ENCODE measurements at places on chromosomes 3 and 15. TPM values are rescaled to one million over a fixed set of nuclear protein-coding genes. Genes with fewer than 3 reads are reported as not detected.

DNA sequence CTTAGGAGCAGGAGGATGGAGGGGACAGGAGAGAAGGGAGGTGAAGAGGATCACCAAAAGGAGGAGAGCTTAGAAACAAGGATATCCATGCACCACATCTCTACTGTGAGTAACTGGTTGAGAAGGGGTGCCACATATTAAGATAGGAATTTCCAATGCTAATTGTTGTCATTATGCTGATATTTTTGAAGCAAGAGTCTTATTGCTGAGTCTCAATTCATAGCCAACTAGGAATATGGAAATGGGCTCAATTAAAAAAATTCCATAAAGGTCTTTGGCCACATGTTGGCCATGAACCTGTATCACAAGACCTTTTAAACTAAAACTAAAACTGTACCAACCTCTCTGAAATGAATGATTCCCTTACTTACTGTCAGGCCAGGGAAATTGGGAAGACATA lies 642.6 kb downstream of the MAGI1 start:
- DNase-seq, result no peak

GRCh38 chr3:106529738-106530137 lies 660.9 kb upstream of the CBLB start:
- no peak for DNase-seq

GRCh38 chr15:48946074-48946839 lies 17.5 kb downstream of the SHC4 start:
- no peak for DNase-seq

Gene TTC21A
- 17.5 TPM for polyA plus RNA-seq

GRCh38 chr3:153242896-153243295 lies 80.9 kb downstream of the RAP2B start:
- DNase-seq, result no peak

GRCh38 chr3:194836661-194837060 lies 151.0 kb downstream of the FAM43A start:
- DNase-seq, result no peak

- no peak for DNase-seq
Measured at GRCh38 chr3:159914426-159914825, 74.2 kb upstream of the IL12A start.

- no peak for DNase-seq
Measured at GRCh38 chr3:157073810-157074209, 86.1 kb downstream of the CCNL1 start.

- no peak for DNase-seq
Measured at GRCh38 chr3:165056510-165056909, 21.8 kb downstream of the SI start.

- DNase-seq, result no peak
Measured at GRCh38 chr3:130529486-130530215, 12.7 kb downstream of the COL6A6 start.

Gene CISH
- 36.1 TPM for polyA plus RNA-seq

GRCh38 chr3:13866041-13866965 lies 13.6 kb downstream of the WNT7A start:
- no peak for DNase-seq

DNA sequence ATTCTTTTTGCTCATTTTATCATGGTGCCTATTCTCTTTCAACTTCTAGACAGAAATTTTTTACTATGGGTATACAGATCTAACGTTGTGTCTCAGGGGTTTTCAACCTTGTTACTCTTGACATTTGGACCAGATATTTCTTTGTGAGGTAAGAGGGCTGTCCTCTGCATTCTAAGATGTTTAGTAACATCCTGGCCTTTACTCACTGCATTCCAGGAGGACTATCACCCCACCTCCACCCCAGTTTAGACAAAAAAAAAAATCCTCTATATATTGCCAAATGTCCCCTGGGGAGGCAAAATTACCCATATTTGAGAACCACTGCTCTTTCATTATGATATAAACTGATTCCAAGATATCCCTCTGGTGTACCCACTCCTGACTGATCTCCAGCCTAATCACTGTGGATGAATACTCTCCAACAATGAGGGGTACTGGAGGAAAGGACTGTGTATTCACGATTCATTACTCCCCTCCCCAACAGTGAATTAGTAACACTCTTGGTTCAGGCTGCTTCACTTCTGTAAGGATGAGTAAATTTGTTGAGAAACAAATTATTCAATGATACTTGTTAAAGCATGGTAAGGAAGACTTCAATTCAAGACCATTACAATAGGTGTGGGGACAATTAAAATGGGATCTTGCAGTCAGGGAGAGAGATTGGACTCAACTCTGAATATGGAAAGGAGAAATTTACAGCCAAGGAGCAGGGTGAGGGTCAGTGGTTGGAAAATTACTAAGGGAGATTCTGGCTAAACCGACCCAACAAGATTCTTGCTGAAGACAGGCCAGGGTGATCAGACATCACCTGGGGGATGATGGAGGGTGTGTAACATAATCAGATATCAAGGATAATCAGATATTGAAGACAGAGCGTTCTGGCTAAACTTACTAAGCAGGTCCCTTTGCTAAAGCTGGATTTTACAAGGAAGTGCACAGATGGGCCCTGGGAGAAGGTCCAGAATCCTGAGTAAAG lies 123.8 kb upstream of the DAZL start:
- DNase-seq, result no peak

DNA sequence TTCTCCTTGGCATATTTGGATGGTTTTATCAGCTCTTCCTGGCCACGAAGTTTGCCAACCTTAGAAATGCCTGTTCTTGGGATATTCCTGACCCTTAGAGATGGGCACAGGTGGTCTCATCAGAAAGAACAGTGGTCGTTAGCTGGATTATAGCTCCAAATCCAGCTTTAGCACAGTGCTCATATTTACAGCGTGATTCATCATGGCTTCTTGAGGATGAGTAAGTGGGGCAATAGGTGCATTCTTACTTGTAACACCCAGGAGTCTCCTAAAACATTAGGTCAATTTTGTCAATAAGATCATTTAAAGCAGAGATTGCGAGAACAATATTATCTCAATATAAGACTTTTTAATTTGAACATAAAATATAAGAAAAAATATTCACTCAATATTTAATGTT lies 191.9 kb downstream of the GABRB3 start:
- DNase-seq, result no peak

DNA sequence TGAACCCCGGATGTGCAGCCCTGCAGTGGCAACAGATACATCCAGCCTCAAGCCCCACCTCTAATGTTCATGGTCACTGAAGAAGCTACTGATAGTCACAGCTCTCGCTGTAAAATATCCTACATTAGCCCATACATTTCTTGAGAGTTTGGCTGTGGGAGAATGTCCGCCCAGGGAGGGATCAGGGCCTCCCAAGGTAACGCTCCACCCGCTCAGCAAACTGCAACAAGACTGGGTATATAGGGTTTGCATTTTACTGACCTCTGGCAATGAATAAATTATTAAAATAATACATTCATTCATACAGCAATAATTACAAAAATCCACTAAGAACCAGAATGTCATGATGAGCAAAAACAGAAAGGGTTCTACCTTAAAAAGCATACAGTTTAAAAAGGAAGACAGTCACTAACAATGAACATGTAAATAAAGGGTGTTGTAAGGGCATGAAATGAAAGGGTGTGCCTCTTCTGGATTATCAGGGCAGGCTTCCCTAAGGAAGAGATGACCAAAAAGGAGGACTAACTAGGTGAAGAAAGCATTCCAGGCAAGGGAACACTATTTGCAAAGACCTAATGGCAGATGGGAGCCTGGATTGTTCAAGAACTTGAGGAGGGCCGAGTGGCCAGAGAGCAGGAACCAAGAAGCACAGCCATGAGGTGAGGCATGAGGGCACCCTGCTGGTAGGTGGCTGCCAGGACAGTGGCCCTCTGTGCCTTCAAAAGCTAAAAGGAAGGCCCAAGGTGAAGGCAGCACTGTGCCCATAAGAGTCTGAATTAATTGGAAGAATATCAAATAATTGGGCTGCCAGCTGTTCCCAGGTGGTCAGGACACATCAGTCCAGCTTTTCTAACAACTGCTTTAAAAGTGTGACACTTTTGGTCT lies 28.1 kb upstream of the CTDSPL start:
- no peak for DNase-seq

GRCh38 chr15:63597821-63598220 lies 634 bp downstream of the FBXL22 start:
- DNase-seq, result no peak

- DNase-seq, result no peak
Measured at GRCh38 chr3:21936207-21936606, 185.2 kb upstream of the ZNF385D start.

DNA sequence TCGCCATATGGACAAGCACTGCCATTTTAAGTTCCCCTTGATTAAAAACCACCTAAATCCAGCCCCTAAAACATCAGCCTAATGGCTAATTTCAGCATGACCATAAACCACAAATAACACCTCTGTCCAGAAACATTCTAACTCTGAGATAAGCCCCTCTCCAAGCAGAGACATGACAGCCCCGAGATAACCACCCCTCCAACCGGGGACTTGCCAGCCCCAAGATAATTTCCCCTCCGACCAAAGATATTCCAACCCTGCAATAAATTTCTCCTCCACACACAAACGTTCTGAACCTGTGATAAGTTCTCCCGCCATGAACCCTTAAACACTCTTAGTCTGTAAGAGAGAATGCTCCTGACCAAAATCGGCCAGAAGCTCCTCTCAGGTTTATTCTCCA lies 586.8 kb downstream of the EDEM1 start:
- DNase-seq, result no peak

GRCh38 chr15:26790118-26790517 lies 17.3 kb upstream of the GABRB3 start:
- no peak for DNase-seq

GRCh38 chr3:126446791-126447190 lies 28.9 kb downstream of the ZXDC start:
- DNase-seq, result no peak

GRCh38 chr15:74967670-74968069 lies 11.1 kb upstream of the RPP25 start:
- DNase-seq, result no peak

- DNase-seq, result no peak
Measured at GRCh38 chr3:131361464-131362421, 19.8 kb upstream of the NUDT16 start.

Gene CMTM7
- polyA plus RNA-seq, result 51.2 TPM

DNA sequence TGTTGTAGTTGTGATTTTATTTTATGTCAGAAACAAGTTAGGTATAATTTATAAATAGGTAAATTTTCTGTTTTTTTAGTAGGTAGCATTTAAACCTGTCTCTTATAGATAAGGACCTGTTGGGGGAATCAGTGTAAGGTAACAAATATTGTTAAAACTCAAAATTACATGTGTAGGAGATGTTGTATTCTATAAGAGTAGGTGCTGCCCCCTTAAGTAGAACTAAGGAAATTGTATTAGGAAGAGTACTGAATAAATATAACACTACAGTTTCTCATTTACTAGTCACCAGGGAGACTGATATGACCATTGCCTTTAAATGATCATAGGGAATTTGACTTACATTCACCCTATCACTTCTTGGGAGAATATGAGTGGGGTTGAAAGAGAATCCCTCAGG lies 31.2 kb downstream of the SLC25A36 start:
- no peak for DNase-seq

DNA sequence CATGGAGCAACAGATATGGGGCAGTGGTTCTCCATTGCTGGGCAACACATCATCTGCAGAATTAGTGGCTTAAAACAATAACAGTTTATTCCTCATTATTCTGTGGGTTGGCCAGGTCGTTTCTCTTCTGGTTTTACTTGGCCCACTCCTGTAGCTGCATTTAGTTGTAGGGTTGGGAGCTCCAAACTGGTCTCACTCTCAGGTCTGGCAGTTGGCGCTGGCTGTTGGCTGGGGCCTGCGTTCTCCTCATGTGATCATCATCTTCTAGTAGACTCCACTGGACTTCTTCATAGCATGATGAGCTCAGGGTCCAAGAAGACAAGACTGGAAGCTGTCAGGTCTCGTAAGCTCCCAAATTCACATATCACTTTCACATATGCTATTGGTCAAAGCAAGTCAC lies 91.9 kb downstream of the EPHB1 start:
- DNase-seq, result no peak

- no peak for DNase-seq
Measured at GRCh38 chr3:43289401-43289800, 3.1 kb downstream of the SNRK start.

- DNase-seq, result no peak
Measured at GRCh38 chr15:60626669-60627068, 147.7 kb upstream of the ICE2 start.

DNA sequence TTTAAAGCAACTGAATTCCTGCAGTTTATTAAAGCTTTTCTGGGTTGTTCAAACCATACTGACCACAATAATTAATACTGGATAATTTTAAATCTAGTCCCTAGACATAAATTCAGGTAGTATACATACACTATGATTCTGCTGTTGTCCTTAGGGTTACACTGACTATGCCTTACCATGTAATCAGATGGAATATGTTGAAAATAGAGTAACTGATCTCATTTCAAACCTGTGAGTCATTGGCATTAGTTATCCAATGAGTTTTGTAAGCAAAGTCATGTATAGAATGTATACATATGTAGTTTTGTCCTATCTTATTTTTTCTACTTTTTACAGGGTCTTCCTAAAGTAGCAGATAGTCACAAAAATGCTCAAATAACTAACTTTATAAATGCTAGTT lies 517.1 kb upstream of the CCDC54 start:
- DNase-seq, result no peak

- no peak for DNase-seq
Measured at GRCh38 chr3:14721126-14721864, 46.4 kb downstream of the C3orf20 start.

GRCh38 chr3:106088899-106089298 lies 220.1 kb upstream of the CBLB start:
- DNase-seq, result no peak

Gene GPR156
- 2.6 TPM for polyA plus RNA-seq

DNA sequence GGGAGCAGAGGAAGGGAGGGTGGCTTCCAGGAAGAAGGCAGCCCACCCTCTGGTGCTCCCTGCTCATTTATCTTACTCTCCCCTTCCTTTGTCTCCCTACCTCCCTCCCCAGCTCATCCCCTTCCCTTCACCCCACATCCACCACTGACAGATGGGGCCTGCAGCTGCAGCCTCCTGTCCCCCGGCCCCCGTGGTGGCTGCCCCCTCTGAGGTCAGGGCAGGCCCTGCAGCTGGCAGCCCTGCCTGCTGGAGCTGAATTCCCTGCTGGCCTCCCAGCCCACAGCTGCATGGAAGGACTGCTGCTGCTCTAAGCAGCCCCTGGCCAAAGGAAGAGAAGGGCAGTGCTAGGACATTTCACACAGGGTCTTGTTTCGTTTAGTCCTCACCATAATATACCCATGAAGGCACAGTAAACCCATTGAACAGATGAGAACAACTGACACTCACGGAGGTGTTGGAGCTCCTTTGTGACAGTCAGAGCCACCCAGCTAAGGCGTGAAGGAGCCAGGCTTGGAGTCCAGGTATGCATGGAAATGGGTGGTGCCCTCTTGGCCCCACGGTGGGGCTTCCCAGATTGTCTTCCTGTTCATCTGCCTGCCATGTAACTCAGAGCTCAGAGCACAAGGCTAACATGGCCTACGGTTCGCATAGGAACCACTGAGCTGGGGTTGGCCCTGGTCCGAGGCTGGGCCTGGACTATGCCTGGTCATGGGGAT lies 121.7 kb upstream of the PRR20G start:
- no peak for DNase-seq

- DNase-seq, result no peak
Measured at GRCh38 chr3:196867155-196867506, 589 bp upstream of the SENP5 start.

Data from left renal cortex interstitium (tissue), 4 donors.